ENCODE measurements at places on chromosomes 13 and 19.
A peak's percentile ranks its signal among the peaks of the same experiment; 100 is the strongest.

DNA sequence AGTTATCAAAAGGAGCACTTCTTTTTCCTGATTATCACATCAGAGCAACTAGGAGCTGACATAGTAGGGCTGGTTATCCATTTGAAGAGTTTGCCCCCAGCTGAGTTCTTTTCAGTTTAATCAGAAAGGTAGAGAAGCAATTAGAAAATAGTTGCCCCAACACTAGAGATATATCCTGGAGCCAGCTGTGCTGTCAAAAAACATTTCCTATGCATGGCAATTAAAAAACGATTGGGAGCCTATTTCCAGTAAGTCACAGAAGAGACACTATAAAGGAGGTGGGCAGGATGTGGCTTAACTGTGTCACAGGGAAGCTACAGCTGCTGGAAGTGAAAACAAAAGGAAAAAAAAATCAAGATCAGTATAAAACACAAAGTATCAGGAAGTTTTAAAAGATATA, 155.7 kb upstream of the SLITRK1 start:
- DNase-seq = no peak

- no peak for DNase-seq
Measured at GRCh38 chr19:46408664-46409039, 4.7 kb downstream of the CCDC8 start.

GRCh38 chr19:55467236-55468053, 2.9 kb upstream of the C19orf85 start:
- DNase-seq = peak; percentile 32

DNA sequence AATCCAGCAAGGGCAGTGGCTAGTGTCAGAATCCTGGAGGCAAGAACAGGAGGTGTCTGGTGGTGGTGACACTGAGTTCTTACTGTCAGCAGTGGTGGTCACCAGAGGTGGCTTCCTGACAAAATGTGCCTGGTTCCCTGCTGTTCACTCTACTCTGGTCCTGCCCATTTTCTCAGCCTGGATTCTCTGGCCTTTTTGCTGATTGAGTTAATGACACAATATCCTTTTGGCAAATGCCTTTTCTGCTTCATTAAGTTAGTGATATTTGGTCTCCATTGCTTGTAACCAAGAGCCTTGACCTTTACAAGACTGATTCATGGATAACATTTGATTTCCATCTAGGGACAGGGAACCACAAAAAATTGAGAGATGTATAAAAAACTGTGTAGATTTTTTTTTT, 51.1 kb downstream of the RFC3 start:
- DNase-seq = no peak

Measured in AML-193 (cell line).